ENCODE measurements at places on chromosomes 1 and 21.

DNA sequence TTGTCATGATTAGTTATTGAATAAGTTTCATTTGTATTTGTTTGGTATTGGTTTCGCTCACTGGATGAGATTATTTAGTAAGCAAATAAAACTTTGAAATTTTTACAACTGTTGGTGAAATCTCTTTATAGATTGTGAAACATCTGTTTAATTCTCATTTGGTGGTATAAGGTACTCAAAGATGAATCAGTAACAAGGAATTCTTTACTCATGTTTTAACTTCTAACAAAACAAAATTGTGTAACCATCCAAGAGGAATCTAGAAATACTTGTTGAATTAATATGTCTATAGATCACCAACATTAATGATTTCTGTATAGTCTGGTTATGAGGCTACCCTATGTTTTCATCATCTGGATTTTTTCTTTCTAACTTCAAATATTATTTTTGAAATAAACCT is 62.8 kb upstream of the USP25 start:
- no peak for DNase-seq

DNA sequence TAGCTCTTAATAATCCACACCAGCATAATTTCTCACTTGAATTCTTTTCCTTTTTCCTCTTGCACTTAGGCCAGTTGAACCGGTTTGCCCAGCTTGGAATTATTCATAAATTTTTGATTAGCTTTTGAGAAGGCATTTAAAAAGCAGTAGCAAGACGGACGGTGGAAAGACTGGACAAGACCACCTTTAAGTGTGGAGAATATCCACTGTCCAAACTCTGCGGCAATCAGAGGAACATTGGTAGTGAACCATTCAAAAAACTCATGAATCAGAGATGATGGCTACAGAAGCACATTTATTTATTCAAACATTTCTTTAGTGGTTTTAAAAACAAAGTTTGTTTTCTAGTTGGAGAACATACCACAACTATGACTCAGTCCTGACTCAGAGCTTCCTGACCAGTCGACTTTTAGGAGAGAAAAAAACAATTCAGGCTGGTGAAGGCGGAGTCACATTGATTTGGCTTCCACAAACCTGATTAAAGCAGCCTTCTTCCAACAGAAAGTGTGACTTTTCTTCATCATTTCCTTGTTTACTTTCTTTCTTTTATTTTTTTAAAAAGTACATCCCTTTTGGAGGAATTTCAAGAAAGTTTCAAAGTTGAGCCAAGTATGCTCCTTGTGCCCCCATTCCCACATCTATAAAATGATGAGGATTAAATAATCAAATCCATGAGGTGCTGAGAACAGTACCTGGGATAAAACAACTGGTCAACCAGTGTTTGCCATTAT is 128.8 kb downstream of the ADSS2 start:
- no peak for DNase-seq

- DNase-seq = no peak
These were observed 6.8 kb downstream of the RPE65 start for GRCh38 chr1:68442822-68443556.

DNA sequence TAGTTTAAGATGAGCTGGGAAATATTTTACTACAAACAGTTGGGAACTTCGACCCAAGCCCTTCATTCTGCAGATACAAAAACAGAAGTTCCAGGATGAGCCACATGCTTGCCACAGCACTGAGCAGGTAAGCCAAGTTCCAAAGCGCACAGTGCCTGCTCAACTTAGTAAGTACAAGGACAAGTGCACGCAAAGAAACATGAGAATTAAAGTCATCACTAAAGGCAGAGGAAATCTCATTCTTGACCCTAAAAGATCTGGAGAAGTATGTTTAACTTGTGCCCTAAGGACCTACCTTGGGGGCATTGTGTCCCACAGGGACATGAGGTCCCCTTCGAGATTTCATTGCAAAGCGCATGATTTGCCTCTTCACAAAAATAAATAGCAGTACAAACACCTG is 1.2 kb upstream of the UBAP2L start:
- DNase-seq = peak; percentile 25

DNA sequence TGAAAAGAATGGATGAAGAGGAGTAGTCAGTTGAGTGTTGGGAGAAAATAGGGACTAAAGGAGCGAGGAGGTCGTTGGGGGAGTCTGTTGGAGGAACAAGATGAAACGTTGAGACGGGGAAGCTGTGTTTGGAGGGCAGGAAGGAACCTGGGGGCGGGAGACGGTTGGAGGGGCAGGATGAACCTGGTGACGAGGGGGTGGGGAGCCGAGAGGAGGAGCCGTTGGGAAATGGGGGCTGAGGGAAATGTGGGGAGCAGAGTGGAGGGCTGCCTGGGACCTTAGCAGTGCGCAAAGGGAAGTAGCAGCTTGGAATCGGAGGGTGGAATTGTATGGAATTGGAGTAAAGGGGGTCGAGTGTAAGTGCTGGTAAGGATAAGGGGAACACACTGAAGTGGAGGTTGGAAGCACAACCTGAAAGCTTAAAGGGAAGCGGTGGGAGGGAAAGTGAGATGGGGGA is 630 bp downstream of the MTF2 start:
- peak; percentile 6 for DNase-seq

DNA sequence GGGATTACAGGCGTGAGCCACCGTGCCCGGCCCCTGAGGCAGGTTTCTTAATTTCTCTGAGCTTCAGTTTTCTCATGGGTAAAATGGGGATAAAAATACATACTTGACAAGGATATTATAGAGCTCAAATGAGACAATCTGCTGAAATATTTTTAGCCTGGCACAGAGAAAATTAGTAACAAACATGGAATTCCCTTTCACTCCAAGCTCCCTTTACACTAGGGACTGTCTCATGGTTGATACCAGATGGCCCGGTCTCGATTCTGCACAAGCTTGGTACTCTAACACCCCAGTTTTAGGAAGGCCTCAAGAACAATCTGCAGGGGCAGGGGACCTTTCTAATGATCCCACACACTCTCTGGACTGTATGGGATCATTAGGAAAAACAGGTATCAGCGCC is 671.7 kb downstream of the SMYD3 start:
- DNase-seq = no peak

GRCh38 chr21:15071009-15071408 is 6.2 kb upstream of the NRIP1 start:
- no peak for DNase-seq

GRCh38 chr21:14773777-14774345 is 227.7 kb upstream of the SAMSN1 start:
- no peak for DNase-seq

- DNase-seq = no peak
These were observed 107.7 kb downstream of the POU2F1 start for GRCh38 chr1:167328306-167328815.

DNA sequence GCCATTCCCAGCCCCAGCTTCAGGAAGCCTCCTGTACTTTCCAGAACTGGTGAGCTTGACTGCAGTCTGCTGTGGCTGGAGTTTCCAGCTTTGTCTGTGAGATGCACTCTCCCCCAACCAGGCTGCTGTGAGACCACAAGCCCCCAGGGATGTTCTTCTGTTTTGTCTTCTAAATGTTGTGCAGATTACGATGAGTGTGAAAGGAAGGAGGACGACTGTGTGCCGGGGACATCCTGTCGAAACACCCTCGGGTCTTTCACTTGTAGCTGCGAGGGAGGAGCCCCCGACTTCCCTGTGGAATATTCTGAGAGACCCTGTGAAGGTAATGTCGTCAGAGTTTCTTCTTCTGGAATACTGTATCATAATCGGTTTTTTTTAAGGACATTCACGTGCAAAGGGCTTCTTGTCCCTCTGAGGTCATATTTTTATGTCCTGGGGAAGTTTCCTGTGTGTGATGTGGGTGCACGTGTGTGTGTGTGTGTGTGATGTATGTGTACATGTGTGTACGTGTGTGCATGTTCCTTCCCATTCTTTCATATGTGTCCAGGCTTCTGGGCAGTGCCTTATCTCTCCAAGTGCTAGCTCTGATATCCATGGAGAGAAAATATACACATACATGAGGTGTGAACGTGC is 49.9 kb downstream of the UMODL1 start:
- DNase-seq = no peak

Measured in NCI-H2081 (cell line).